Aorta (tissue), 5 donors: ENCODE measurements at places on chromosomes 3 and 15. TPM values are rescaled to one million over a fixed set of nuclear protein-coding genes. Genes with fewer than 3 reads are reported as not detected.

GRCh38 chr3:52313774-52314188, 2.3 kb upstream of the DNAH1 start:
- no peaks in the 10 kb centered on the region for H3K4me1 ChIP-seq
- no peaks in the 10 kb centered on the region for H3K36me3 ChIP-seq
- no peak overlapping the region for H3K4me3 ChIP-seq
- DNase-seq, result no peak
- no peaks in the 10 kb centered on the region for H3K27me3 ChIP-seq

DNA sequence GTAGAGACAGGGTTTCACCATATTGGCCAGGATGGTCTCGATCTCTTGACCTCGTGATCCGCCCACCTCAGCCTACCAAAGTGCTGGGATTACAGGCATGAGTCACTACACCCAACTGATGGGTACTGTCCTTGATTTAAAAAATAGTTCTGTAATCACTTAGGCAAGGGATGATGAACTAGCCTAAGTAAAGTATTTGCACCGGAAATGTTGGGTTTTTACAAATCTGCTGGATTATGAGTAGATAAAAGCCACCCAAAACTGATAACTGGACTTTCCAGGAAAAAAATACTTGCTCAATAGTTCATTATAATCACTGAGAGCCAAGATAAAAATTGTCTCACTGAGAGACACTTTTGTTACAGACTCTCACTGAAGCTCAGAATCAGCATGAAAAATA, 218.0 kb downstream of the WNT5A start:
- no peaks in the 10 kb centered on the region for H3K36me3 ChIP-seq
- no peak for DNase-seq
- H3K27ac ChIP-seq, result no peak overlapping the region
- H3K4me1 ChIP-seq, result no peaks in the 10 kb centered on the region
- no peak overlapping the region for H3K4me3 ChIP-seq

CYB561D2 gene
- 7.9 TPM for total RNA-seq

IL17RB gene
- total RNA-seq, result 0.96 TPM

CCDC191 gene
- total RNA-seq, result 2.6 TPM

DNA sequence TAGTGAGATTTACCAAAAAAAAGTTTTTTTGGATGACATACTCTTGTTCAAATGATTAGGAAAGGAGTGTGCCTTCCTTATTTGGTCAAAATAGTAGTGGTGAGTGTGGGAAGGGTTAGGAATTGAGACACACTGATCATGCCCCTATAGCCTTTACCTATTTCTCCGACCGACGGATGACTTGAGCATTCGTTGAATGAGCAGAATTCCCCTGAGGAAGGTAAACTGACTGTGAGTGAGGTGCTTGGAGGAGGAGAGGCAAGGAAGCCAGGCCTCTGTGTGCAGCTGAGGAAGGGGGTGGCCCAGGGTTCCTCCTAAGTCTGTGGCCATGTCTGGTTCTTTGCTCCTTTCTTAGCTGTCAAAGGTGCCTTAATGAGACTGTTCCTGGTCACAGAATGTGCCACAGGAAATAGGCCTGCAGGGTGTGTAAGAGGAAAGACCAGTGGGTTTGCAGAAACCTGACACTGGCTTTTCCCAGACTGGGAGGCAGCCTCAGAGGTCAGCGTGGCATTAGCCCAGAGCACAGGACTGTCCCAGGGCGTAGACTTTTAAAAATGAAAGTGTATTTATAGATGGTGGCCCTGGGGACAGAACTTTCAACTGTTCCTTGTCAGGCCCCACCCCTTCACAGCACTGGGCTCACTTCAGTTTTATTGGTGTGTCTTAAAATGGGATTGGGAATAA, 307.7 kb upstream of the C2CD4B start:
- H3K4me3 ChIP-seq, result no peak overlapping the region
- no peaks in the 10 kb centered on the region for H3K36me3 ChIP-seq
- DNase-seq, result peak; percentile 68
- peaks cover 18% of the 10 kb centered on the region for H3K4me1 ChIP-seq

CCR9 gene
- not detected for total RNA-seq

CD80 gene
- total RNA-seq, result 2.3 TPM

DNA sequence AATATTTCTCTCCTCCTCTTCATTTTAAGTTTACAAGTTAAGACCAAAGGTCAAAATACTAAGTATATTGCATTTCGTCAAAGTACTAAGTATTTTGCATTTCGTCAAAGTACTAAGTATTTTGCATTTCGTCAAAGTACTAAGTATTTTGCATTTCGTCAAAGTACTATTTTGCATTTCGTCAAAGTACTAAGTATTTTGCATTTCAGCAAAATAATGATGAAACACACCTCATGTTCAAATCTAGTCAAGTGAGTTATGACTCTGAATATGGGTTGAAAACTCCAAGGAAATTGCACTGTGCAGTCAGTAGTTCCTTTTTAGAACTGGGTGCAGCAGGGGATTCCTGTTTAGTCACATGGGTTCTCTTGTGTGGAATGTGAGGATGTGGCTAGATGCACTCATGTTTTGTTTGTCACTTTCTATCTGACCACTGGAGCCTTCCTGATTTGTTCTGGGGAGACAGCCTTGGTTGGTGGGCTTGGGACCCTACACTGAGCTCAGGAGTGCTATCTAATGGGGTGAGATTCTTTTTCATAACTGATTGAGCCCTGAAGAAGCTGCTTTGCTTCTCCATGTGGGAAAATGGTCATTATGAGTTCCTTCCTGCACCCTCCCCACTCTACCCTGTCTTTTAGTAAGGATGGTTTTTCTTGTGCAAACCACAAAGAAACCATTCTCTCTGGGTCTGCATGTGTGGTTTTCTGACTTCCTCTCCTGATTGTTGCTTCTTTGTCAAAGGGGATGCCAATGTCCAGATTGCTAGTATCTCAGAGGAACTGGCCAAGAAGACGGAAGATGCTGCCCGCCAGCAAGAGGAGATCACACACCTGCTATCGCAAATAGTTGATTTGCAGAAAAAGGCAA, 73.4 kb downstream of the CCK start:
- H3K27me3 ChIP-seq, result no peaks in the 10 kb centered on the region
- DNase-seq, result no peak
- no peak overlapping the region for H3K4me3 ChIP-seq
- peaks cover 2% of the 10 kb centered on the region for H3K36me3 ChIP-seq
- H3K4me1 ChIP-seq, result no peaks in the 10 kb centered on the region
